ENCODE measurements at places on chromosomes 3 and 15.

DNA sequence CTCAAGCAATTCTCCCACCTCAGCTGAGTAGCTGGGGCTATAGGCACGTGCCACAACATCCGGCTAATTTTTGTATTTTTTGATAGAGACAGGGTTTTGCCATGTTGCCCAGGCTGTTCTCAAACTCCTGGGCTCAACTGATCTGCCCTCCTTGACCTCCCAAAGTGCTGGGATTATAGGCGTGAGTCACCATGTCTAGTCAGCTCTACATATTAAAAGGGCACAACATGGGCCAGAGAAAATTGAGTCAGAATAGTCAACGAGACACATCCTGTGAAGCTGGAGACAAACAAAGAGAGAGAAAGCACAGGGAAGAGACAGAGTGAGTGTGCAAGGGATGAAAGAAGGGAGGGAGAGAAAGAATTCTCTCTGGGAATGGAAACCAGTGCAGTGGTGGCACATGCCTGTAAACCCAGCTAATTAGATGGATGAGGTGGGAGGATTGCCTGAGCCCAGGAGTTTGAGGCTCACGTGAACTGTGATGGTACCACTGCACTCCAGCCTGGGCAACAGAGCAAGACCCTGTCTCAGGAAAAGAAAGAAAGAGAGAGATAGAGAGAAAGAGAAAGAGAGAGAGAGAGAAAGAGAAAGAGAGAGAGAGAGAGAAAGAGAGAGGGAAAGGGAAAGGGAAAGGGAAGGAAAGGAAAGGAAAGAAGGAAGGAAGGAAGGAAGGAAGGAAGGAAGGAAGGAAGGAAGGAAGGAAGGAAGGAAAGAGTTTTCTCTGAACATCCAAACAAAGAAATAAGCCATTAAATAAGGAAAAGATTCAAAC is 107.2 kb upstream of the SLC25A36 start:
- no peak for DNase-seq

GRCh38 chr3:94184781-94185180 is 121.9 kb downstream of the NSUN3 start:
- DNase-seq: no peak

DNA sequence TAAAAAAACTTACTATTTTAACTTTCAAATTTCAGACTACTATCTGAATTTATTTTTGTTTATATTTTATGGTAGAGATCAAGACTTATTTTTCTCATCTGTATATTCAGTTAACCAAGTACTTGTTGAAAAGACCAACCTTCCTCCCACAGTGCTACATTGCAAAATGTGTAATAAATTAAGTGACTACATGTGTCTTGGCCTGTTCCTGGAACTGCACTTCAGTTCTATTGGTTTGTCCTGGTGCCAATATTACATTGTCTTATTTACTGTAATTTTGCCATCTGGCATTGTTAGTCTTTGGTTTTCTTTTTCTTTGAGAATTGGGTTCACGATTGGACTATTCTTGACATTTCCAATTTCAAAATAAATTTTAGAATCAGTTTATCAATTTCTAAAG is 138.4 kb upstream of the KCNMB2 start:
- no peak for DNase-seq

- DNase-seq: no peak
These were observed 100.8 kb upstream of the SLC6A6 start for GRCh38 chr3:14301558-14301957.

GRCh38 chr3:13110678-13111116 is 37.5 kb upstream of the IQSEC1 start:
- DNase-seq: no peak

DNA sequence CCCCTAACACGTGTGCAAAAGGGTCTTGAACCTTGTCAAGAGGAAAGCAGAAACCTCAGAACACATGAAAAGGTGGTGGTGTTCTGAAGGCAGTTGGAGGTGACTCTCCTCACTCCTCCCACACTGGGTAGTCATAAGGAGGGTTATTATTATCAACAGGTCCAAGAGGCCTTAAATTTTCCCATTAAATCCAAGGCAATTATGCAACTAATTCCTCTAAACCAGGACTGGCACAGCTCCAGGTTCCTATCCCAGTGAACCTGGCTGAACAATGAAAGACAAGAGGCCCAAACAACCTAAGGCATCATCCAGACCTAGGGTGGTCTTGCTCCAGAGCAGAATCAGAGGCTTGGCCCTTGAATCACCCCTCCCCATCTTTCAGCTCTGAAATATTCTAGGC is 15.0 kb downstream of the MYLK start:
- DNase-seq: no peak

- no peak for DNase-seq
These were observed 49.3 kb downstream of the CPEB1 start for GRCh38 chr15:82597815-82598214.

DNA sequence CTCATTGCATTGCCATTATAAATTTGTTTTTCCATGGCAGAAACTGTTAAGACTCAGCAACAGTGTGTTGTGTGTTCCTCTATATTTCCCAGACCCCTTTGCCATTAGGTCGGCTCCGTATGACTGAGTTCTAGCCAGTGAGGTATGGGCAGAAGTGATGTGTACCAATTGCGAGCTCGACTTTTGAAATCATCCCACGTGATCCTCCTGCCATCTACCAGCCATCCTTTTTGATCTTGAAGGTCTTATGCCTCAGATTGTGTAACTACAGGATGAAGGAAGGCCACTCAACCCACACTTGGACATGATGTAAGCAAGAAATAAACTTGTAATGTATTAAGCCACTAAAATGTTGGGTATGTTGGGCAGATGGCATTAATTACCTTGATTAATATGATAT is 562.3 kb downstream of the PDCD6IP start:
- DNase-seq: no peak

- no peak for DNase-seq
These were observed 31.3 kb downstream of the SHQ1 start for GRCh38 chr3:72816862-72817355.

- no peak for DNase-seq
These were observed 17.0 kb downstream of the FEZF2 start for GRCh38 chr3:62356356-62356755.

- no peak for DNase-seq
These were observed 2.0 kb upstream of the TPM1 start for GRCh38 chr15:63040509-63040908.

Data from NCI-H1417 treated with DMSO at 0.1 percent for 48 hours (cell line).